LHCN-M2 (cell line): ENCODE measurements at places on chromosomes 2 and 18. TPM values are rescaled to one million over a fixed set of nuclear protein-coding genes. Genes with fewer than 3 reads are reported as not detected.

GKN1 gene
- total RNA-seq = not detected in 2 replicates

CELF4 gene
- total RNA-seq = not detected in 2 replicates

PLEK gene
- not detected in 2 replicates for total RNA-seq

FZD7 gene
- total RNA-seq = 13.5 and 14.5 TPM in 2 replicates

GAL3ST2 gene
- not detected in 2 replicates for total RNA-seq
